CD4-positive, CD25-positive, alpha-beta regulatory T cell (primary cell): ENCODE measurements at places on chromosomes 3 and 15. TPM values are rescaled to one million over a fixed set of nuclear protein-coding genes. Genes with fewer than 3 reads are reported as not detected.

ANKRD34C gene
- polyA plus RNA-seq, result not detected

ITIH1 gene
- not detected for polyA plus RNA-seq

STAC gene
- polyA plus RNA-seq, result 1.0 TPM

RNF111 gene
- polyA plus RNA-seq, result 19.8 TPM

CLCN2 gene
- polyA plus RNA-seq, result 0.30 TPM

PLCH1 gene
- polyA plus RNA-seq, result not detected

KCNMB3 gene
- polyA plus RNA-seq, result 1.0 TPM

FBXL2 gene
- polyA plus RNA-seq, result not detected

CDHR4 gene
- not detected for polyA plus RNA-seq

TRIM42 gene
- polyA plus RNA-seq, result not detected

XYLB gene
- 0.72 TPM for polyA plus RNA-seq

SEC62 gene
- 127 TPM for polyA plus RNA-seq

STRIT1 gene
- not detected for polyA plus RNA-seq

SNUPN gene
- 28.0 TPM for polyA plus RNA-seq

PTH1R gene
- not detected for polyA plus RNA-seq

ANKUB1 gene
- polyA plus RNA-seq, result not detected

PPP1R14D gene
- polyA plus RNA-seq, result not detected

TRAK1 gene
- 3.5 TPM for polyA plus RNA-seq

TRIM59 gene
- polyA plus RNA-seq, result 67.9 TPM

MITF gene
- not detected for polyA plus RNA-seq

SLC9C1 gene
- polyA plus RNA-seq, result not detected

TTC21A gene
- 2.7 TPM for polyA plus RNA-seq

TOP2B gene
- 52.8 TPM for polyA plus RNA-seq

CPNE4 gene
- not detected for polyA plus RNA-seq

CCDC54 gene
- not detected for polyA plus RNA-seq

SECISBP2L gene
- 21.6 TPM for polyA plus RNA-seq

TRIP4 gene
- 38.2 TPM for polyA plus RNA-seq

ROPN1B gene
- polyA plus RNA-seq, result not detected

ZPLD1 gene
- not detected for polyA plus RNA-seq

OIP5 gene
- polyA plus RNA-seq, result 5.0 TPM

SI gene
- polyA plus RNA-seq, result not detected

LEKR1 gene
- polyA plus RNA-seq, result 2.4 TPM

SUCLG2 gene
- 60.7 TPM for polyA plus RNA-seq

CGGBP1 gene
- polyA plus RNA-seq, result 101 TPM

PLIN1 gene
- not detected for polyA plus RNA-seq

ABHD6 gene
- 7.8 TPM for polyA plus RNA-seq

SNX22 gene
- polyA plus RNA-seq, result 1.3 TPM

OSBPL10 gene
- not detected for polyA plus RNA-seq

ACAN gene
- polyA plus RNA-seq, result 0.32 TPM

A4GNT gene
- polyA plus RNA-seq, result not detected

CD96 gene
- 121 TPM for polyA plus RNA-seq

THRB gene
- not detected for polyA plus RNA-seq

ALPK3 gene
- polyA plus RNA-seq, result not detected

POPDC2 gene
- polyA plus RNA-seq, result 2.5 TPM

MEIS2 gene
- polyA plus RNA-seq, result not detected

CP gene
- polyA plus RNA-seq, result 0.08 TPM

TMEM89 gene
- polyA plus RNA-seq, result not detected

TWF2 gene
- 116 TPM for polyA plus RNA-seq
